ENCODE measurements at places on chromosomes 4 and X. TPM values are rescaled to one million over a fixed set of nuclear protein-coding genes. Genes with fewer than 3 reads are reported as not detected.

Gene ATOH1
- total RNA-seq, result not detected

Gene CPE
- total RNA-seq, result 27.6 TPM

Gene CTAG2
- not detected for total RNA-seq

Gene WDR19
- 6.1 TPM for total RNA-seq

Gene QRFPR
- total RNA-seq, result not detected

Gene OTC
- not detected for total RNA-seq

Gene BMX
- total RNA-seq, result 1.1 TPM

Gene MAGEC2
- not detected for total RNA-seq

Gene GAGE12J
- not detected for total RNA-seq

Gene LANCL3
- total RNA-seq, result not detected

Gene EPHA5
- total RNA-seq, result not detected

Gene NPY2R
- total RNA-seq, result not detected

Gene EFHC2
- total RNA-seq, result 0.11 TPM

Gene TLR1
- total RNA-seq, result not detected

Gene CXCL1
- 2.7 TPM for total RNA-seq

Gene IL2RG
- total RNA-seq, result 1.3 TPM

Gene CLNK
- not detected for total RNA-seq

Gene ARL9
- total RNA-seq, result not detected

Gene SORBS2
- total RNA-seq, result 64.5 TPM

Gene SULT1B1
- total RNA-seq, result not detected

Gene NR3C2
- 10.4 TPM for total RNA-seq

Gene CPLX1
- 1.0 TPM for total RNA-seq

Gene PNMA3
- not detected for total RNA-seq

Gene FBXW7
- total RNA-seq, result 40.8 TPM

All from gastrocnemius medialis (tissue), 4 donors.